ENCODE measurements at places on chromosomes 1 and 21.

GRCh38 chr1:222099746-222100145, 357.9 kb upstream of the DUSP10 start:
- no peak for DNase-seq

DNA sequence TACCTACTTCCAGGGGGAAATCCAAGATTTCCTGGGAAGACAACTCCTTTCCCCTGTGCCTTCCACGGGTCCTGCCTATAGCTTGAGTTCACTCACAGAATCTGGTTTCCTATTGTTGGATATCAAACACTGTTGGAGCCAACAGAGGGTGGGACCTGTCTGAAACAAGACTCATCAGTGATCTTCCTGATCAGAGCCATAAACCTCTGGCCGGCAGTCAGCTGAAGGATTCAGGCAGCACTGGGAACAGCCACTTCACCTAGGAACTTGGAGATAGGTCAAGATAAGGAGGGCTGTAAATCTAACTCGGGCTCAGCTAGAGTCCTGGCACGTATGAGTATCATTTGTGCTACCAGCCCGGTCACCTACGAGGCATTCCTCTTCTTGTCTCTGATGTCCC, 23.3 kb downstream of the SH3BP5L start:
- DNase-seq: no peak

- DNase-seq: no peak
Observed at GRCh38 chr1:39326836-39327235, 122.3 kb downstream of the MACF1 start.

- DNase-seq: no peak
Observed at GRCh38 chr1:184101141-184101540, 49.6 kb downstream of the TSEN15 start.

DNA sequence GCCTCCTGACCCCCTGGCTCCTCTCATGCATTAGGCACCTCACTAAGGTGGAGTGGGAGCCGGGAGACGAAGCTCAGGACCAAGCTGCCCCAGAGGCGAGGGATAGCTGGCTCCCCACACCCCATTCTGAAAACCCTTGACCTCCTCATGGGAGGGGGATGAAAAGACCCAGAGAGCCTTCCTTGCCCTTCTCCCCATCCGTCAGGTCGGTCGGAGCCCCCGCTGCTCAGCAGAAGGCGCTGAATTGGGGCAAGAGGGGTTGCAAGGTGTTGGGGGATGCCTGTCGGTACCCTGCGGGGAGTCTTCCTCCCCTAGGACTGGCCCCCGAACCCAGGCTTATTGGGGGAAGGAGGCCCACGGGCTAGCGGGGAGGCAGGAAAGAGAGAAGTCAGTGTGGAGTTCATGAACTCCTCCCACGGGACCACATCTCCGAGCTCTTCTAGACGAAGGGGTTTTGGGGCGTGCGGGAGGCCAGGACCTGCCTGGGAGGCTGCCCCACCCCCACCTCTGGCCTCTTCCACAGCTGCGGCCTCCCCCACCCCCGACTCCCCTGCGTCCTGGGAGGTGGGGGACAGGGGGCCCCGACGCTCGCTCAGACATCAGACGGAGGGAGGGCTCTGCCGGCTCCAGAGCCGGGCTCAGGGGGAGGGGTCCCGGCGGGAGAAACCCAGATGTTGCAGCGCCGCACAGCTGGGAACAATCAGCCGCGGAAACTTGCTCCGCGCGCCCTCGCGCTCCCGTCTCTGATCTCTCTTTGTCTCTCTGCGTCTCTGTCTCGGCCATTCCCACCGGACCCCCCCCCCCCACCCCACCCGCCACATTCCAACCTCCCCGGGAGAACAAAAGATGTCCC, 719 bp downstream of the MFAP2 start:
- no peak for DNase-seq

DNA sequence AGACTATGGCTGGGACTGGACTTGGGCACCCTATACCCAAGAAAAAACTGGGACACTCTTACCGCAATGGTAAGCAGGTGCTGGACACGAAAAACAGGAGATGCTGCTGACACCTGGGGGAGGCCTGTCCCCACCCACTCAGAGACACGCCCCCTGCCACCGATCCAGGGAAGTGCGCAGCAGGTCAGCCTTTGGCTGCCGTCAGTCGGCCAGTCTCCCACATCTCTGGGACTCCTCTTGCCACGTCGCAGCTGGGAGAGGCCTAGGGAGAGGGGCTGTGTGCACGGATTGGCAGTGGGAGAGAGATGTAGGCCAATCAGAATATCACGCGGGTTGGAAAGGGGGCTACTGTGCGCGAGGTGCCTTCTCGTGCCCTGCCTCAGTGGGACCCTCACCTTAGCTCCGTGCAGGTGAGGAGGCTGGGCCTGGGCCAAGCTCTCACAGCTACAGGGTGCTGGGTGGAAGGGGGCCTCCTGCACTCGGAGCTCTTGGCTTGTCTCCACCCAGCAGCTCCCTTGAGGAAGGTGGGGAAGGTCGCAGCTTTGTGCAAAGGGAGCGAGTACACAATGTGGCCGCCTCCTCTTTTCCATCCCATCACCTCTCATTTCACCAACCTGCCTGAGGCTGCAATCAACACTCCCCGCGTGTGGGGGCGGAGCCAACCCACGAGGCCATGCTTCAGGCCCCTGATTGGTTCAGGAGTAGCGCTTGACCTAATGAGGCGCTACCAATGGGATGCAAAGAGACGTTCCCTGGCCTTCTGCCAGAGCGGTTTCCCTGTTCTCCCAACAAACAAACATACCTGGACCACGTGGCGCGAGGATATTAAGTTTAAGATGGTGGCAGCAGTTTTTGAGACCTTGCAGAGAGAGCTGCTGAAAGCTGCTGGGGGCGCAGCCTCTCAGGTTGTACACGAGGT, 25.7 kb upstream of the LDLRAP1 start:
- DNase-seq: no peak

GRCh38 chr1:27795601-27796000, 22.6 kb downstream of the STX12 start:
- DNase-seq: peak; percentile 16

- peak; percentile 49 for DNase-seq
Observed at GRCh38 chr21:34166468-34166867, 93.1 kb downstream of the MRPS6 start.

DNA sequence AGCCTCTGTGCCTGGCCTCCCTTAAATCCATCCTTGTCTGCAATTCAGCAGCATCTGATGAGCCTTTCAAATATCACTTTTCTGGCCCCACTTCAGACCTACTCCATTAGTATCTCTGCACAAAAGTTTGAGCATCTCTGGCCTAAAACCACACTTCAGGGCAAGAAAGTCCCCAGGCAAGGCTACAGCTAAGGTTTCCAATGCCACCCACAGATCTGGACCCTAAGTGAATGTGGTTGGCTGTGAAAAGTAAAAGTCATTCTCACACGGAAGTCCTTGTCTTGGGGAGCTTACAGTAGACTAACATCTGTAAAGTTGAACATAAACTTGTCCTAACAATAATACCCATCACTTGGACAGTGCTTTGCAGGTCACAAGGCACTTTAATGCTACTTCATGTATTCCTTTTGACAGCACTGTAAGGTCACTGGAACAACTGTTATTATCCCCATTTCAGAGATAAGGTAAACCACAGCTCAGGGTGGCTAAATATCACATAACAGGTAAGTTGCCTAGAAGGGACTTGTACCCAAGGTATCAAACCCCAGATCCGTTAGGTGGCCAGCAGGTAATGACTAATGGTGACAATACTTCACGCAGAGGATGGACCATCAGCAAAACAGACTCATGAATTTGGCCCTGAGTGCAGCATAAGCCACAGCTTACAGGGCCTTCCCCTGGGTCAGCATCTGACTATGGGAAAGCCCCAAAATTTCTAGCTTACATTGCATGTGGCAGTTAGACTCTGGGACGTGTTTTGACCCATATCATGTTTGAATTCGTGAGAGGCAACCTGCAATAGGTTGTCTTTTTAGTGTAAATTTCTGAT, 356.0 kb downstream of the HHAT start:
- DNase-seq: no peak

- no peak for DNase-seq
Observed at GRCh38 chr1:221904319-221904718, 162.4 kb upstream of the DUSP10 start.

DNA sequence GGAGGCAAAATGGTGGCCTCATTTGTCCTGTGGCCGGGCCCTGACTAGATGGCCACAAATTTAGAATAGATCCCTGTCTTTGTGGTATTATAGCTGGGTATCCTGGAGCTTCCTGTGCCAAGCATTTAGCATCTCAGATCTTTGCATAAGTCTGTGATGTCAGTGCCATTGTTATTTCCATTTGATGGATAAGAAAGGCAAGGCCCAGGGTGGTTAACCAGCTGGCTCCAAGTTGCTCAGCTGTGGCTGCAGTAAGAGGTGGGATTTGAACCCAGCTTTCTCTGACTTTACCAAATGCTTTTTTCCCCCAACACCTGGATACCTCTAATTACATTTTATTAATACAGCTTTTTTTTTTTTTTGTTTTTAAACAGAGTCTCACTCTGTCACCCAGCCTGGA, 11.7 kb upstream of the TNFRSF8 start:
- DNase-seq: no peak

- DNase-seq: peak; percentile 42
Observed at GRCh38 chr21:37636152-37636860, 269.7 kb downstream of the DYRK1A start.

- no peak for DNase-seq
Observed at GRCh38 chr1:33015216-33015615, 21.5 kb downstream of the AK2 start.

GRCh38 chr1:61120246-61120840, 38.0 kb downstream of the NFIA start:
- DNase-seq: no peak

DNA sequence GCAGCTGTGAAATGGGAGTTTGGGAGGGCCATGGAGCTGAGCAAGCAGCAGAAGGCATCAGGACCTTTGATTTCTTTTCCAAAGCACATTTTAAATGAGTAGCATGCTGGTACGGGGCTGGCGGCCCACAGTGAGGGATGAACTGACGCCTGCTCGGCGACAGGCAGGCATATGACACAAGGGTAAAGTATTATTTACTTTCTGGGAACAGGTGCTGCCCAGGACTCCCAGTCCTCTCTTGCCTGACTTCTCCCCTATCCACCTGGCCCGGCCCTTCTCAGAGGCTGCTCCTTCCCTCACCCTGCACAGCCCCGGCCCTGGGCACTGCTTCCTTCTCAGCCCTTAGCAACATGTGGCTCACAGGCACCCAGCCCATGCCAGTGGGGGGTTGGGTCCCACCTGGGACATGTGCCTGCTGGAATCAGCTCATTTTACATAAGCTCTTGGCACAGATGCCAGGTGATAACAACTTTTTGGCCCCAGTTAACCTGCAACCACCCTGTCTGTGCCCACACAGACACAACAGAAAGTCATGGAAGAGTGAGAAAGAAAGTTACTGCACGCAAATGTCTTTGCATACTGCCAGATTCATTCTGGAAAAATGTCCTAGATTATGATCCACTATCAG, 112.3 kb upstream of the GADD45A start:
- no peak for DNase-seq

GRCh38 chr1:146012703-146013558, 8.6 kb downstream of the HJV start:
- peak; percentile 54 for DNase-seq

DNA sequence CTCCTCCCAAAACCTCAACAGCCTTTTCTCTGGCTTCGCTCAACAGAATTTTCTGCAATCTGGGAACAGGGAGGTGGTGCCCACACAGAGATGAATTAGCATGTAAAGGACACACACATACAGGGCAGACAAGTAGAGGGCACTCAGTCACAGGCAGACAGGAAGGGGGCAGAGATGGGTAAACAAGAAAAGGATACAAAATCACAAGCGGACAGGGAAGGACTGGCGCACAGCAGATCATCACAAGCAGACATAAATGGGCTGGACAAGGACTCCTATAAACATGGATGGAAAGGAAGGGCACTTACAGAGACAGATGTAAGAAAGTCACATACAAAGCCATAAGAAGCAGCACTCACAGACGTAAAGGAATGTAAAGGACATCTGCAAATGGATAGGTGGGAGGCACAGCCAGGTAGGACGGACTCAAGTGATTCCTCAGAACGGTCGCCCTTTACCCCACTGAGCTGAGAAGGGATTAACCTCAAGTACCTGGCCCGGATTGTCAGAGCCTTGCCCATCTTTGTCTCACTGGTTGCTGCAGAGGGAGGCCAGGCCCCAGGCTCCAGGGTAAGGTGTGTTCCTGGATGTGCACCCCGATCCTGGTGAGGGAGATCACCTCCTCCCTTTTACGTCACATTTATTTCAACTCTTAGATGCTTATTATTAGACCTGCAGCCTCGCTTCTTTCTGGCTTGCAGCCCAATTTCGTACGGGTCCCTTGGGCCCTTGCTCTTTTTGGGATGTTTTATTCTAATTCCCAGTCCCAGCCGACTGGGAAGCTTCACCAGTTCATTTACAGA, 836 bp upstream of the PRCC start:
- DNase-seq: peak; percentile 35

DNA sequence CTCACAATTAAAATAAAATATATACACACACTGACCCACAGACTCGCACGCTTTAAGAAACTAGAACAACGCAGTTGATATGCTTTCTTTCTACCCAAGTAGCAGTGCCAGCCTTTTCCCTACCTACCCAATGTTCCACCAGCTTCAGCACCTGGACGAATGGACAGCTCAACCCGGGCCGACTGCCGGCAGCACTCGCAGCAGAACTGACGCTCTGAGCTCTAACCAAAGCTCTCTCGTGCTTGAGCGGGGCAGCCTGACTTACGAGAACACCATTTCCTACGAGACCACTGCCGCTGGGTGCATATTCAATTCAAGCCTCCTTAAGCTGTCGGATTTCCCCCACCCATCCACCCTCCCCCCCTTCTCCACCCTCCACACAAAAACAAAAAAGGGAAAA, 127.4 kb upstream of the DPYD start:
- DNase-seq: peak; percentile 53

DNA sequence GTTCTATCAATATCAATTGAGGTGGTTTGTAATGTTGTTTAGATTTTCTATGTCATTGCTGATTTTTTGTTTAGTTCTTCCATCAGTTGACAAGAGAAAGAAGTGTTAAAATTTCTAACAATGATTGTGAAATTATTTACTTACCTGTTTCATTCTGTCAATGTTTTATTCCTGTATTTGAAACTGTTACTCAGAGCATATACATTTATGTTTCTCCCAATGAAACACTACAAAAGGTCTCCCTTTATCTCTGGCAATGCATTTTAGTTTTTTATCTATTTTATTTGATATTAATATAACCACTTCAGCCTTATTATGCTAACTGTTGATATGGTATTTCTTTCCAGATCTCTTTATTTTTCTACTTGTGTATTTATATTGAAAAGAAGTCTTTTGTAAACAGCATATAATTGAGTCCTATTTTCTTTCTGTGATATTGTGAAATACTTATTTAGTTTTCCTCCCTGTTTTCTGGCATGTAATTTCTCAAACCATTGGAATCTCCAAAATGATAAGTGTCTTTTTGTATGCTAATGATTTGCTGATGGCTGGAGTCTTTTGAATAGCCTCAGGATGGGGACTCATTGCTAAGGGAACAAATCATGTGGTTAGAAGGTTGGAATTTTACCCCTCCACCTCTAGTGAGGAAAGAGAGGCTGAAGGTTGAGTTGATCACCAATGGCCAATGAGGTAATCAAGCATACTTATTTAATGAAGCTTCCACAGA, 122.0 kb downstream of the ADSS2 start:
- DNase-seq: peak; percentile 35

- DNase-seq: no peak
Observed at GRCh38 chr1:84973498-84974334, 23.2 kb downstream of the MCOLN2 start.

GRCh38 chr1:230210326-230210980, 143.4 kb downstream of the GALNT2 start:
- DNase-seq: no peak

All from Caki2 (cell line).